ENCODE measurements at places on chromosomes 16 and 17.

GRCh38 chr17:6162216-6162615, 92.0 kb downstream of the WSCD1 start:
- DNase-seq = no peak

DNA sequence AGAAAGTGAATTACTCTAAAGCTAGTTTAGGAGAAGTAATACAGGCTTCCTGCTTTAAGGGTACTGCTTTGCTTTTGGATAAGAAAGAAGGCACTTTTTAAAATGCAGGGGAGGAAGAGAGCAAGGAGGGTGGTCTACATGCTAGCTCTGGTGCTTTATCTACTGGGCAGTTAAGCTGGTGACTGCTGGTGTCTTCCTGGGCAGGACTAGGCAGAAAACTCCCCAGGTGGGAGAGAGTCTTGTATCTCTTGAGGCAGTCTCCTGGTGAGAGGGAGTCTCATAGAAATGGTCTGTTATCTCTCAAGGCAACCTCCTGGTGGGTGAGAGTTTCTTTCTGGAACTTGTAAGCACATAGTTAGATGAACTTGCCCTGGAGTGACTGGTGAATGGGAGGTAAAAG, 953.9 kb upstream of the GOT2 start:
- no peak for DNase-seq

DNA sequence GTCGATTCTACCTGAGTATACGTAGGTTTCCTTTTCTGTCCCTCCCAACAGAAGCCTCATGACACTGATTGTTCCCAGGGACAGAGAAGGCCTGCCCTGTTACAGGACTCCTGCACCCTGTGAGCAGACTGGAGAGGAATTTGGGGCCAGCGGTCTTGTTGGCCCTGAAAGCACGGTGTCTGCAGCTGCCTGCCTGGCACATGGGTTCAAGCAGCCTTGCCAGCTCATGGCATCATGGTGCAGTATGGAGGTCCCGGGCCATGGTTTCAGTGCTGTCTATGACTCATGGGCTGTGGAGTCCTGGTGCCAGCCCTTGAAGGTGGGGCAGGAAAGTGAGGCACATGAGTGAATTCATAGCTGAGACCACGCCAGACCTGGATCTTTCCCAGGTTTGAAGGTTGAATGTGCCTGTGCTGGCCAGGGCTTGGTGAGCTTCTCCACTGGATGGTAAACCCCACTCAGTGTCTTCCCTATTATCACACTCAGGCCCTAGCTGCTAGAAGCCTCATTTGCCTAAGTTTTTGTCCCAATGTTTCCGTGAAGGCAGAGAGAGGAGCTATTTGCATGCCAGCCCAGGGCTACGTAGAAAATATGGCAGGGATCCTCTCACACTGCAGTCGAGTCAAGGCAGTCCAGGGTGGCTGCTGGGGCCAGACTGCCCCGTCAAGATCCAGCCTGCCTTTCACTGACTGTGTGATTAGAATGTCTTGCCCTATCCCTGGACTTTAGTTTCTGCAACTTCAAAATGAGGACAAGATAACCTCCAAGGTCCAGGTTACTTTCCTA, 277.2 kb upstream of the CCL2 start:
- no peak for DNase-seq

GRCh38 chr16:88426018-88426417, 27.1 kb upstream of the ZFPM1 start:
- DNase-seq = no peak

GRCh38 chr16:28145796-28146195, 66.0 kb downstream of the XPO6 start:
- no peak for DNase-seq

- no peak for DNase-seq
Measured at GRCh38 chr16:2610781-2611498, 71.4 kb upstream of the KCTD5 start.

DNA sequence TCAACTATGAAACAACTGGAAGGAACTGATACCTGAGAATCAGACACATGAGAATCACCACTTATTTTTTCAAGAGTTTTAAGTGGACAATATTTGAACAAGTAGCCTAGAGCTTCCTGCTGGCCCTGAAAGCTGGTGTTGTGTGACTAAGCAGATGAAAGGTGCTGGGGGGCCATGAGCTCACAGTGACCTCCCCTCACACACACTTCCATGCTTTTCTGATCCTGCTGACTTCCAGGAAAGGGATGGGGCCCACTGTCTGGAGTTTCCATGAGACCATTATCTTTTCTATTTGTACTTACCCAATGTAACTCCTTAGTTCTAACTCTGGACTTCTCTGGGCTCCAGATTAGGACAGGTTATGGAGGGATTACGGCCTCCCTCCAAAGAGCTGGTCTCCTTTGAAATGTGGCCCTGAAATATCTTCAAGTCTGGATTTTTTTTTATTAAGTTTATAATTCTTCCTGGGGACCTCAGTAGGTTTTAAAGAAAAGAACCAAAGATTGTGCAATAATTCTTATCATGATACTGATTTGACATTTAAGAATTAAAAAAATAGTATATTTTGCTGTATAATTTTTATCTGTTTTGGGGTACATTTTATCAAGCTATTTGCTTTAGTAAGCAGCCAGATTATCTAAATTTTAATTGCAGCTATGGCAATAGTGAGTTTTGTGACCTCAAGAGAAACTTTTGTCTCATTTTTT, 4.9 kb downstream of the CAPNS2 start:
- DNase-seq = no peak

DNA sequence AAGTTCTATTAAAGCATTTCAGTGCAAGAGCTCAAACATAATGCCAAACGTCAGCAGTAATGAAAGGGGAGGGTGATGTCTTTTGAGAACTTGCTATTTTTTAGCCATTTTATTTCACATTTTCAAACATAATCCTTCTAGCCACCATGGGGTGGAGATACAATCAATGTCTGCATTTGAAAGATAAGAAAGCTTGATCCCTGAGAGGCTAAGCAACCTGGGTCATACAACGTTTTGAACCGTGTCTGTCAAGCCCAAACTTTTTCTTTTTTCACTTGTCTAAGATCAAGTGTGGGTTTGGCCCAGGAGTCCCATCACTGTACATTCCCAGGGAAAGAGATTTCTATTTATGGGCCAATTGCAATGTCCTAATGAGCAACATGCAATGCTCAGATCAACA, 331.1 kb downstream of the SLC39A11 start:
- no peak for DNase-seq

GRCh38 chr16:54412777-54413455, 126.3 kb upstream of the IRX3 start:
- DNase-seq = no peak

- DNase-seq = no peak
Measured at GRCh38 chr16:17850581-17851250, 380.0 kb upstream of the XYLT1 start.

Data from stimulated activated CD4-positive, alpha-beta T cell treated with anti-CD3 and anti-CD28 coated beads, Interleukin-2, amount 100 ng/mL, for 4 hours (primary cell).